NCI-H1930 (cell line): ENCODE measurements at places on chromosomes 1 and 21.

DNA sequence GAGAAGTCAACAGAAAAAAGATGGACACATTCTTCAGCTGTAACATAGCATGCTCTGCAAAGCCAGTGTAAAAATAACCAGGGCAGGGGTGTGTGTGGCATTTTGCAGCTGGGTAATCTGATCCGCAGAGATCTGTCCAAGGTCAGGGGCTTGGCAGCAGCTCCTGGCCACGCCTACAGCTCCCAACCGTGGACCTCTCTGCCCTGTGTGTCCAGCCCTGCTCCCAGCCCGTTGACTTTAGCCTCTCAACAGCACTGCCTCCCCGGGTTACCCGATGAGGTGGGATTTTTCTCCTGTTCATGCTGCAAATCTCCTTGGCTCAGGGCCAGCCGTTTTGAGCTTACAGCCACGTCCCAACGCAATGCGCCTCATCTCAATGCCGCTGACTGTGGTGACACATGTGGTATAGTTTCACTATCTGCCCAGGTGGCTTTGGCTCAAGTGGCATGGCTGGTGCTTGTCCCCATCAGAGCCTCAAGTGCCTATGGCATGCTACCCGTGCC lies 68.1 kb downstream of the VWA5B1 start:
- DNase-seq: no peak

GRCh38 chr1:5757187-5757805 lies 234.9 kb downstream of the NPHP4 start:
- DNase-seq: no peak

- no peak for DNase-seq
Measured at GRCh38 chr1:2091611-2092604, 41.7 kb downstream of the PRKCZ start.

GRCh38 chr1:208247696-208248095 lies 3.5 kb upstream of the PLXNA2 start:
- DNase-seq: no peak

DNA sequence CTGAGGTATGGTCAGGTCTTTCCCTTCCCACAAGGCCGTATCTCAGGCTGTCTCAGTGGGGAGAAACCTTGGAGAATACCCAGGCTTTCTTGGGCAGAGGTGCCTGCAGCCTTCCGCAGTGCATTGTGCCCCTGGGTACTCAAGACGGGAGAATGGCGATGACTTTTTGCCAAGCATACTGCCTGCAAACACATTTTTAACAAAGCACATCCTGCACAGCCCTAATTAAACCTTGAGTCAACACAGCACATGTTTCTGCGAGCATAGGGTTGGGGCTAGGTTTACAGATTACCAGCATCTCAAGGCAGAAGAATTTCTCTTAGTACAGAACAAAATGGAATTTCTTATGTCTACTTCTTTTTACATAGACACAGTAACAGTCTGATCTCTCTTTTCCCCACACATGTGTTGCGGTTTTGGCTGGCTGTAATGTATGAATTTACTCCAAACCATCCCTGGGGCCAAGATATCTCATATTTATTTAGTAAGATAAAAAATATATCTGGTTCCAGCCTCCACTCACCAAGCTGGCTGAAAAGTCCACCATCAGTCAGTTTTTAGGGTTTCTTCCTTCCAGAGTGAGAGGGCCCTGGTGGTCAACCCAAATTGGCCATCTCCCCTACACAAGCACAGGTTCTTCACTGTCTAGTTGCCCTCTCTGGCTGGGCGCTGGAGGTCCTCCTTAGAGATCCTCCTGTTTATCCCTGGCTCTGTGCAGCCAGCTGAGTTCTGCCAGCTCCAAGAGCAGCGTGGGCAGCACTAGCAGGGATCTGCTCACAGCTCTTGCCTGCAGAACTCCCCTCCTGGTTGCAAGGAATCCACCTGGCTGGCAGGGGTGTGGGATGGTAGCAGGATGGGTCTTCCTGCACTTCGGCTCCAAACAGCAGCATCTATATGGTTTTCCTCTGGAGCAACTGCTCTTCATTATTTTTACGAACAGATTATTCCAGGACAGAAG lies 2.6 kb downstream of the FAAH start:
- no peak for DNase-seq

DNA sequence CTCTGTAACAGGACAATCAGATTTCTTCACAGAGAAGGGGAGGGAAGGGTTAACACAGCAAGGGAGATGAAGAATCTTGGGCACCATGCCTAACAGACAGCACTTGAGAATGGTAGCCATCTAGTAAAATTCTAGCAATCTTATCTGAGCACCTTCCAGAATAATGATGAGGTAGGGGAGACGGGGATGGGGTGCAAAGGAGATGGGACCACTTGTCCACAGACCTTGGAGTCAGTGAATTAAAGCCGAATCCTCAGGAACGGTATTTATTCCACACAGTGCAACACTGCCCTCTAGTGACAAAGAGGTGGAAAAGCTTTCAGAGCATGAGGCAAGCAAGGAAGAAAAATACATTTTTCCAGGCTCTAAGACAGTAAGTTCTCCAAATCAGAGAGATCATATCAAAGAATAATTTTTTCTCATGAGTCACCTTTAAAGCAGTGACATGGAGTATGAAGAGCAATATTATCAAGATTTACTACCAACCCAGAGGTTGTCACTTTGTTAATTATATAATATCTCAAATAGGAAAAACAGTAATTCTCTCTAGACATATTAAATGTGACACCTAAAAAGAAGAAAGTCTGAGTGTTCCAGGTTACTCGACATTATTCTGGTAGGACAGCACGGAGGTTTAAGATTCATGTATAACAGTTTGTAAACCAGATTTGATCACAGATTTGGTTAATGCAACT lies 43.3 kb upstream of the LPAR3 start:
- DNase-seq: peak; percentile 5
